ENCODE measurements at places on chromosomes 4 and X. TPM values are rescaled to one million over a fixed set of nuclear protein-coding genes. Genes with fewer than 3 reads are reported as not detected.

Gene ARMCX1
- 15.6 TPM for total RNA-seq

Gene PPP1R2C
- not detected for total RNA-seq

Gene FBXO8
- total RNA-seq: 35.3 TPM

Gene SORCS2
- total RNA-seq: 9.1 TPM

Gene SHOX
- not detected for total RNA-seq

DNA sequence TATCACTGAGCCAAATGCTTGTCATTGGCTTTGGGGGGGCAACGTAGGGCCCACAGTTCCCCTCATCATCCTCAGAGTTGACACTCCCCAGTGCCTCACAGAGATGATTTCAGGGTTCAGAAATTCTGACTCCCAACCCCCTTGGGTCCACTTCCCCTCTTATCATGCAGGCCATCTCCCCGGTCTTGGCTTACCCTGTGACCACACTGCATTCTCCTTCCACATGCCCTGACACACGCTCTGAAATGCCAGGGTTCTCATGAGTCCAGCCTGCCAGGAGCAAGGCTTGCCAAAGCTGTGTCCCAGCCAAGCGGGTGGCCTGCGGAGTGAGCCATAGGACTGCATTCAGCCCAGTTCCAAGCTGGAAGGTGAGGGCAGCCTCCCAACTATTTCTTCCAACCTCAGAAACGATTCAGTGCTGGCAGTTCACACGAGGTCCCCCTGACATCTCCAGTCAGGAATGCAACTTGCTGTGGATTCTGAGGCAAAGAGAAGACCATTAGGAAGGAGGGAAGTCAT lies 101.2 kb downstream of the SMIM20 start:
- no peak for DNase-seq

GRCh38 chrX:109440475-109440874 lies 41.4 kb downstream of the GUCY2F start:
- no peak for DNase-seq

DNA sequence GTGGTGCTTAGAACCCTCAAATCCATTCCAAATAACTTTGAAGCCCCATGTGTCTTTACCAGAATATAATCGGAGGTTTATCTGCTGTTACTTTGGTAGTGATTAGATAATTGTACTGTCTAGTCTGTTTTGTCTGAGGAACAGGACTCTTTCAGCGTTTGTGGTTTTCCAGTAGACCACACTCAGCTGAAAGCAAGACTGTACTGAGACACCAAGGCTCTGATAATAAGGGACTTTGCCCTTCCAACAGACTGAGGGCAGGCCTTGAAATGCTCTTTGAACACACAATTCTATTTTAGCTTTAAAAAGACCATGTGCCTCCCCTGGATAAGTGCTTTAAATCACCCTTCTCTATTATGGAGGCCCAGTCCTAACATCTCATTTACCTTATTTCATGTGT lies 76.1 kb downstream of the KLHL8 start:
- DNase-seq: no peak

DNA sequence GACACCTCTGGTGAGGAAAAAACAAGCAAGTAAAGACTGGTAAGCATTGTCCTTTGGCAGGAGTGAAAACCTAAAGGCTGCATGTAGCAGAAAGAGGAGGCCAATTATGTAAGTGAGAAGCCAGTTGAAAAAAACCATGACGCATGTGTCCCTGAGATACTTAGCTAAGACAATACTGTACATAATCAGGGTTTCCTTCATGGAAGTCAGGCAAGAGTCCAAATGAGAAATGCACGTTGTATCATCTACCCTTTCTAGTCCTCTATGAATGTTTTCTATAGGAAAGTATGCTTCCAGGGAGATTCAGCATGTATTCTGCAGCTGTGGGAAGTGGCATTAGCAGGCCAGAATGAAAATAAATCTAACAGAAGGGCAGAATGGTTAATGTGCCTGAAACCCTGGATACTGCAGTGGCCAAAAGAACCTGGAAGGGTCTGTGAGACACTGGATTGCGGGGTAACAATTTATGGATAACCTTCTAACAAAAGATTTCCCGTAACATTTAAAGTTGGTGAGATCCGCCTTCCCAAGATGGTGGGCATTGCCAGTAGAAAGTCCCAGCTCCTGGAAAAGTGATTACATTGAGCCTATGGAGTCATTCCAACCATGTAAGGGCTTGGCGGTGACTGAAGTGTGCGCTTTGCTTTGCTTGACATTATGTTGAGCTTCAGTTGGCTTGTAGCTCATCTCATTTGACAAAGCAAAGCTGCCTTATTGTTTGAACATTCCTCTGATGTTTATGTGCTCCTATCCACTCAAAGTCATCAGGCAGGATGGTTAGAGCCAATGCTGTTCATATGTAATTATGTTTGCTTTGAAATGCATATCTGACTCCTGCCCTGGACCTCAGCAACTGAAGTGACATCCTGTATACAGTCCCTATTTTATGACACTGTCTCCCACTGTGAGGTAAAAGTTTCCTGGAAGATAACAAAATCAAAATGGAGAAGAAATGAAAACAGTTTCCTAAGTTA lies 200.4 kb downstream of the ARHGAP24 start:
- no peak for DNase-seq

DNA sequence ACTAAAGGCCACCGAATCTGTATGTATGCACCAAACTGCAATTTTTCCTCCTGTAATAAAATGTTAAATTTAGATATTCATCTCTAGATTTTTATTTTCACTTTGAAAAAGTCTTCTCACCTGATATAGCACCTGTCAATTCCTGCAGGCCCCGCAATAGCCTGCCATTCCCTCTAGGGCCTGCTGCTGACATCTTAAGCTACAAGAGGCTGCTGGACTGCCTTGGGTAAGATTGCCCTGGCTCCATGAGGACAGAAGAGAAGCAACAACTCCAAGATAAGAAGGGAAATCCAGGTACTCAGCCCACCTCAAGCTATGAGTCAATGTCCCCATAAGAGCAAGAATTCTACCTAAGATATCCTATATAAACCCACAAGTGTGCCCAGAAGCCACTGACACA lies 230.2 kb upstream of the AGTR2 start:
- no peak for DNase-seq

DNA sequence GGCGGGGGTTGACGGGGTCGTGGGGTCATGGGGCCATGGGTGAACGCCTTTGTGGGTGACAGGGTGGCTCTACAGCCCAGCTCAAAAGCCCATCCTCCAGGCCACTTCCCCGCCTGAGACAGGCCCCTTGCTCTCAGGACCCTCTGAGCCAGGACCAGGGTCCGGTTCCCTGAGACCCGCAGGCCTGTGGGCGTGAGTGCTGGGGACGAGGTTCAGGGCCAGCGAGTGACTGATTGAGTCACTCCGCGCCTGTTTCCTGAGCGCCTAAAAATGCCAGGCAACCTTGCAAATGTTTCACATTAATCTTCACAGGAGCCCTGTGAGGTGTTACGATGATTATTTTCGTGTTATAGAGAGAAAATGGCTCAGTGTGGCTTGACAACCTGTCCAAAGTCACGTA lies 97.8 kb downstream of the ZNF674 start:
- DNase-seq: no peak

DNA sequence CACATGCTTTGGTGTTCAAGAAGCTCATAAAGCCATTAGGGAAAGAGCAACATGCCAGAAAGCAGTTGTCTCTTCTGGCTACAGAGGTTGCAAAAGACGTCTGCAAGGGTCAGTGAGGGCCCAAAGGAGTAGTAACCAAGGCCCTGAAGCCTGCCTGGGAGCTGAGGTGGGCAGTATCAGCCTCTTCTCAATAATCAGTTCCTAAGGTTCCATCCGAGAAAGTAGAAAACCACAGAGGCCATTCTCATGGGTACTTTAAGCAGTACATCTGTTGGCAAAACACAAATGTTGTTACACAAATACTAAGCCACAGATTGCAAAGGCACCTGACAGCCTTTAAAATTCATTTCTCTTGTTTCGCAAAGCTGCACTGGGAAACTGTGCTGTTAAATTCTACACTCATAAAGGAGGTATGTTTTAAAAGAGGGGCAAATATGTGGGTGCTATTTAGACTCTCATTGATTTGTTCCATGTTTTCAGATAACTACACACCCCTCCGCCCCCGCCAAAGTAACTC lies 37.7 kb downstream of the MECP2 start:
- no peak for DNase-seq

- no peak for DNase-seq
These were observed 44.9 kb upstream of the SLC25A31 start for GRCh38 chr4:127685292-127685691.

- peak; percentile 46 for DNase-seq
These were observed at the start of gene FAM149A for GRCh38 chr4:186104114-186104889. TSS of gene FAM149A (plus strand) at chr4:186104704.

DNA sequence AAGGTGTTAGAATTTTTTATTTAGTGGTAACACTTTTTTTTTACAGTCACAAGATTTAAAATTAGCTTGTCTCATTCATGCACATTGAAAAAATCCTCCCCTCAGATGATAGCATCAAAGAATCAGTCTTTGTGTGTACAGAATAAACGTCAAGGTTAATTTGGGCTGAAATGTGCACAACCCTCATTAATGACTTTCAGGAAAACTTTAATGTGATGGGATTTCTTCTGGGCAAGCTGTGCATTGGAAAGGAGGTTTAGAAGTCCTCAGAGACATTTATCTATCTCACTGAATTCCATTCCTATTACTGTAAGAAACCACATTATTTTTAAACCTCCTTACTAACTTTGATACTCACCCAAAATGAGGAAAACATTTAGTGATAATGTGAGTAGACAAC lies 88.2 kb upstream of the TECRL start:
- no peak for DNase-seq

DNA sequence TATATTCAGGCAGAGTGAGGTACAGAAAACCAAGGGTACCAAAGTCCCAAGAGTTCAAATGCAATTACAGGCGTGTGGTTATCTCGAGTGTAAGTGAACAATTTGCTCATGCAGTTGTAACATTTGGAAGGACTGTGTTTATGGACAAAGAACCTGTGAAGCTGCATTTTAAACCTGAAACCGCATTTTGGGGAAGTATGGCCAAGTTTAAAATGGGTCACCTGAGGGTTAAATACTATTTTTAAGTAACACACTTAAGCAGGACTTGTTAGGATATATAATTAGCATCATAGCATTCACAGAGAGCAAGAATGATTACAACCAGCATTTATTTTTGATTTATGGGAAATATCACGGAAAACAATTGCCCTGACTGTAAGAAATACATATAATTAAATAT lies 79.1 kb upstream of the LCORL start:
- DNase-seq: no peak

- DNase-seq: peak; percentile 89
These were observed 490.6 kb downstream of the IL15 start for GRCh38 chr4:142126890-142127497.

GRCh38 chr4:11408233-11408967 lies 20.3 kb downstream of the HS3ST1 start:
- DNase-seq: peak; percentile 22

GRCh38 chr4:160044693-160045092 lies 941.8 kb downstream of the RAPGEF2 start:
- no peak for DNase-seq

GRCh38 chr4:172124656-172125308 lies 311.6 kb downstream of the GALNTL6 start:
- DNase-seq: no peak

DNA sequence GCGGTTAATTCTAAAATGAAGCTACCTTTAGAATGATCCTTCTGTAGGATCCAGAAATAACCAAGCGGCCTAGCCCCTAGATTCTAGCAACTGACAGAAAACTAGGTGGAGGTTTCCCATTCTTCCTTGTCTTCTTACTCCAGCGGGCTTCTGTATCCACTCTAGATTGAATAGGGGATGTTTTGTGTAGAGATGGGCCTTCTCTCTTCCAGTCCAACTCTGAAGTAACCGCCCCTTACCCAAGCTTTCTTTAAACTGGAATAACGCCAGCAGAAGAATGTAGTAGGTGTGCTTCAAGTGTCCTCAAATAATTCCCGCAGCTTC lies 386 bp upstream of the TMEM184C start:
- no peak for DNase-seq

GRCh38 chr4:8063974-8064563 lies 94.5 kb downstream of the ABLIM2 start:
- DNase-seq: no peak

DNA sequence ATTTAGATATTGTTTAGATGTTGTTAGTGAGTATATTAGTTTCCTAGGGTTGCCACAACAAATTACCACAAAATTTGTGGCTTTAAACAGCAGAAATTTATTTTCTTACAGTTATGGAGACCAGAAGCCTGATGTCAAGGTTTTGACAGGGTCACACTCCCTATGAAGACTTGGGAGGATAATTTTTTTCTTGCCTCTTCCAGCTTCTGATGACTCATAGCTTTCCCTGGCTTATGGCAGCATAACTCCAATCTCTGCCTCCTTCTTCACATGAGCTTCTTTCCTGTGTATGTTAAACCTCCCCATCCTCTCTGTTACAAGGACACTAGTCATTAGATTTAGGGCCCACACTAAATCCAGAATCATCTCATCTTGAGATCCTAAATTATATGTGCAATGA lies 20.9 kb upstream of the RAB40A start:
- DNase-seq: no peak

DNA sequence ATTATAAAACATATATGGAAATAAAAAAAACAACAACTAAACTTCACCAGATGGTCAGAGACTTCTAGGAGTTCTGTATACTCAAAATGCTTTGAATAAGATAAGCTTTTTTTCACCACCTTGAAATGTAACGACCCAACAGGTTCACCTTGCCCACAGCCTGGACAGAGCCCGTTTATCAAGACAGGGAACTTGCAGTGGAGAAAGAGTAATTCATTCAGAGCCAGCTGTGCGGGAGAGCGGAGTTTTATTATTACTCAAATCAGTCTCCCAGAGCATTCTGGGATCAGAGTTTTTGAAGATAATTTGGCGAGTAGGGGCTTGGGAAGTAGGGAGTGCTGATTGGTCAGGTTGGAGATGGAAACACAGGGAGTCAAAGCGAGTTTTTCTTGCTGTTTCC lies 38.5 kb downstream of the AGA start:
- DNase-seq: no peak

DNA sequence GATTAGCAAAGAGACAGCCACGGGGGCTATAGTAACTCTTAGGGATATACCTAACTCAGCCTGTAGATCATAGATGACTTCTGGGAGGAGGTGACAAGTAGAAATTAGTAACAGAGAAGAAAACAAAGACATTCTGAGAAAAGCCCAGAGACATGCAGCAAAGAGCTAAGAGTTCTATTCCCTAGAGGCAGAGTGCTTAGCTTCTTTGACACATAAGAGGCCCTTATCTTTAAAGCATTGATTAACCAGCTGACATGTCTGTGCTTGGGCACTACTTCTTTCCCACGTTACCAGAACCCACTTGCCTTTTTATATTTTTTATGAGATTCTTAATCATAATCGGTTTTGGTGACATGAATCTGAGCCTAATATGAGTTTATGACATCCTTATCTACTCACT lies 179.5 kb downstream of the GABRB1 start:
- no peak for DNase-seq
